ENCODE measurements at places on chromosomes 2 and 18.

DNA sequence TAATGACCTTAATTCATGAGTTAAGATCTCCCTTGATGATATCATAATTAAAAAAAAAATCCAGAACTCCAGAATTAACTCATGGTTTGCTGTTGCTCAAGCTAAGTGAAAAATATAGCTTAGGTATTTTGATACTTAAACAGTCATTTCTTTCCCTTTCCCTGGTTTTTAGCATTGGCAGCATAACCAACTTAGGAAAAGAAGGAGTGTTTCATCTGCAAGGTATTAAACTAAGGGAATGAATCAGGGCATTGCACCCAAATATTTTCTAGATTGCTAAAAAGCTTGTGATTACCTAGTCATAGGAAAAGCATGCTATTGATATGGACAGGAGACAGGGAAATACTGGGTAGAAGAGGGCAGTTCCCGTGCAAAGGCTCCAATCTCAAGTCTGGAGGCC, 207.2 kb downstream of the LRP1B start:
- DNase-seq = no peak

DNA sequence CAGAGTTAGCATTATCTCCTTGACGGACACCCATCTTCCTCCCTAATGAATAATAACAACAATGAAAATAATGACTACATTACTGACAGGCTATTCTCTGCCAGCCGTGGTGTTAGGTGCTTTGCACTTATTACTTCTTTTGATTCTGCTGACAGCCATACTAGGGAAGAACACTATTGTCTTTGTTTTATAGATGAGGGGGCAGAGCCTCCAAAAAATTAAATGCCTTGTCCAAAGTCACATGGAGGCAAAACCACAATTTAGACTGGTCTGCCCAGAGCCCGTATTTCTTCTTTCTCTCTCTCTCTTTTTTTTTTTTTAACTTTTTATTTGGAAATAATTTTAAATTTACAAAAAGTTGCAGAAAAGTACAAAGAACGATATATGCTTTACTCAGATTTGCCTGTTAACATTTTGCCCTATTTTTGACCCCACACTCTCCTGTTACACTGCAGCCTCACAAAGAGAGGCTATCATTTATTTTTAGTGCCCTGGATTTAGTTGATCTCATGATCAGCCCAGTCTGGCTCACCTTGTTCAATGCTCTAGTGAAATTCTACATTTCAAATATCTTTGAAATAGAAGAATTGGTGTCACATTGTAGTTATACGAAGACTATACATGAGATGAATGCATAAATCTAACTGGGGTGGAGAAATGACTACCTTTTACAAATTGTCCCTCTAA, 369.4 kb downstream of the LRRTM1 start:
- no peak for DNase-seq

GRCh38 chr2:203484266-203485112, 50.6 kb downstream of the RAPH1 start:
- peak; percentile 20 for DNase-seq

GRCh38 chr2:239294571-239295054, 106.2 kb downstream of the HDAC4 start:
- no peak for DNase-seq

DNA sequence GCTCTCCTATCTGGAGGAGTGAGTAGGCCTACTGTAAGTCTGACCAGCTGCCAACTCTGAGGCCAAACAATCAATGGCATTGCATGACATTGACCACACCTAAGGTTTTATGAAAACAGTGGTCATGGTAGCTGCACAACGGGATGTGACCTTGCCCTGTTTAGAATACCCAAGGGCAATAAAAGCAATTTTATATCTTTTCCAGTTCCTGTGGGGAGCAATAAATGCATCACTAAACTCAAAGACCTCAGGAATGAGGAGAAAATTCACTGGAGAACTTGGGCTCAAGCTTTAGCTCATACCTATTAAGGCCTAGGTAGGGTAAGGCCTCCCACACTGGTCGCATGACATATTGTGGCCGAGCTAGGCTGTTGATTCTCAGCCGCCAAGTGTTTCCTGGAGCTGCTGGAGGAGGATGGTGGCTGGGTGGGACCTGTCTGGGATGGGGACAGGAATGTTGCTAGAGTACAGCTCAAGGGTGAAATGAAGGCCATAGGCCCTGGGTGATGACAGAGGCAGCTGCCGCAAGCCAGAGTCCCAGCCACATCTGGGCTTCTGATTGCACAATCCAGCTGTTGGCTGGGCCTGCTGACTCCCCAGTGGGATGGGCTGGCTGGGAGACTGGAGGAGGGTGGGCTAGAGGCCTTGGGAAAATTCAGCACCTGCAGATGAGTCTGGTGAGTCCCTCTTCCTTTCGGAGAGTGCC, 313.7 kb downstream of the CYP26B1 start:
- no peak for DNase-seq

DNA sequence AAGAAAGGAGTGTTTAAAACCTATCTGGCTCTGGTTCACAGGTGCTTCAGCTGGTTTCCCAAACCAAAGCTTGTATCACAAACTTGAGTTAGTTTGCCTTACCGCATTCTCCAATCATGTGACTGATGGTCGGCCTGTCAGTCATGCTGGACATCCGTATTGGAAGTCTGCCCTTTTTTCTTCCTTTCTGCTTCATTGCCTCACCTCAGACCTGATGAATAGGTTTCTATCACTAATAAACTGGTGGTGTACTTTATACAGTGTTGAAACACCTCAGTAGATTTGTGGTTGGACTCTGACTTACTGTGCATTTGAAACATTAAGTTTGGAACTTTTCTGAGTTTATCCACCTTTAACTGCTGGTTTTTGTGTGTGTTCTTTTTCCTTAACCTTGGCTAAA, 84.1 kb downstream of the R3HDM1 start:
- no peak for DNase-seq

DNA sequence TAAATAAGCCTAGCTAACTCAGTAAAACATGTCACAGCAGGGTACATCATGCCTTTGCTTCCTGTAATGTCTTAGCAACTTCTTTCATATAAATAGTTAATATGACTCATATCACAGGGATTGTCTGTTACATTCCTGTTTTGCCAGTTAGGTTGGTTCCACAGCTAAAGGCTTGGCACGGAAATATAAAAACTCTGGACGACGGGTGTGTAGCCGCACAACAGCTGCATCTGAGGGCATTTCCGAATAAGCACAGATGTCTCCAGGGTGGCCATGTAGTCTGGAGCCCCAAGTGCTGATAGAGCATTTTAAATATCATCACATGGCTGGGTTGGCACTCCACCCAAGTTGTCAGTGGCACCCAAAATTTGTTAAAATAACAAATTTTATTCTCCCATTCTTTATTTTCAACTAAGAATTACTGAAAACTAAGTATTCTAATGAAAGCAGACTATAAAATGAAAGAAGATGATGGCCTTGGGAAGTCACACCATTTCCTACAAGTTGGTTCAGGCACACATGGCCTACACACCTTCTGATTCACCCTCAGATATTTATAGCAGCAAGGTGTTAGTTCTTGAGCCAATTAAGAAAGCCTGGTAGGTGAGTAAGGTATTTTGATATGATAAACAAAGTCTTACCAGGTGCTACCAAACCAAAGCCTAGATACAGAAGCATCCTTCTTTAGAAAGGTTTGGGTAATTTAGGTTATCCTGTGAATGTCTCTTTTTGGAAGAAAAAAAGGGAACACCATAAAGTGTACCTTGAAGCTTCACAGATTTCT, 61.8 kb upstream of the STK17B start:
- no peak for DNase-seq

DNA sequence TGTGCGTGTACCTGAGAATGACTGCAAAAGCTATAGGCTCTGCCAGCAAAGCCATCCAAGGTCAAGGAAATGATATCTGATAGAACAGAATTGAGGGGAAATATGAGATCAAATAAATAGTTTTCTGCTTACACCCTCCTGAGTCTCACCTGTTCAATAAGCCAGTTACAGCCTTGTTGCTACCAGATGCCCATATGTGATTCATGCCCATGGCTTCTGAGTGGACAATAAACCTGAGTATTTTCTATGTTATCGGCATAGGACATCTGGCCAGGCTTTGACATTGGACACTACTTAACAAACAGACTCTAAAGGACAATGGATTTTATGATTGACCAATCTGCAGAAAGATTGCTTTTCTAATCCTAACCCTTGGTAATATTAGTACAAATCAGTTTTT, 297.9 kb downstream of the LRATD1 start:
- no peak for DNase-seq

DNA sequence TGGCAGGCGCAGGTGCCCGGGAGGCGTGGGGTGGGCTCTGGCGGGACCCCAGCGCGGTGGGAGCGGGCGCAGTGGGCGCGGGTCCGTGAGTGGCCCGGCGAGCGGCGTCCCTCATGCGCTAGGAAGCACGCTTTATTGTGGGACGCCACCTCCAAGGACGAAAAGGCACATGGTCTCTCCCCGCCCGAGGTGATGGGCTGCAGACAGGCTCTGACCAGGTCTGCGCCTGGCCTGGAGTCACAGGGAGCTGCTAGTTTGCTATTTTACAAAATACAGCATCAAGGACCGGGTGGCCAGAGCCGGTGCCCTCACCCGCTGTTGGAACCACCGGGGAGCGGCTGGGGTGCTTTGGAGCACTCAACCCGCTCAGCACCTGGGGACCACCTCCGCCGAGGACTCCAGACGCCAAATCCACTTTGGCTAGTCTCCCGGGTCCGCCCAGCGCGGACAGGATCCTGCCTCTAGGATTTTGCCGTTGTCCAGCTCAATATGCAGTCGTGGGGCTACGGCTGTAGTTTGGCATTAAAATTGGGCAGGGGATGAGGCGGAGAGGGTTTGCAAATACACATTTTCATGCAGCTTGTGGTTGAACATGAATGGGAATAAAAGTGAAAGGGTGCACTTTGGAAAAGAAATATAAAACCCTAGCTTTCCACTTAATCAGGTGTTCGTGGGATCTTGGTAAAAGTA, 65.4 kb downstream of the LRRFIP1 start:
- DNase-seq = peak; percentile 24

GRCh38 chr2:80302314-80303005, 2.1 kb downstream of the LRRTM1 start:
- no peak for DNase-seq

DNA sequence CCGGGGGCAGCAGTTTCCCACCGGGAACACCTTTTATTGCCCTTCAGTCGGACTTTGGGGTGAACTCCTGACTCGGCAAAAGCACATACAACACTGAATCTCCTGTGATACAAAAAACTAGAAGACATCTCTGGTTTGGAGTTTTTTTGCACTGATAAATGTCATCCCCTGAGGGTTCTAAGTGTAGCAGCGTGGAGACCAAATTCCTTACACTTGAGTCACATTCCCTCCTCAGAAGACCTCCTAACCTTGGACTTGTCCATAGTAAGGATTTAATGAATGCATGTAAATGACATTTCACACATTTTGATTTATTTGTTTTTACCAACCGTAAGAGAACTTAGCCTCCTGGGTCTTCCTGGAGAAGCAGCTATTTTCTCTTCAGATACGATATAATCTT, 54.0 kb upstream of the GPR45 start:
- DNase-seq = no peak

DNA sequence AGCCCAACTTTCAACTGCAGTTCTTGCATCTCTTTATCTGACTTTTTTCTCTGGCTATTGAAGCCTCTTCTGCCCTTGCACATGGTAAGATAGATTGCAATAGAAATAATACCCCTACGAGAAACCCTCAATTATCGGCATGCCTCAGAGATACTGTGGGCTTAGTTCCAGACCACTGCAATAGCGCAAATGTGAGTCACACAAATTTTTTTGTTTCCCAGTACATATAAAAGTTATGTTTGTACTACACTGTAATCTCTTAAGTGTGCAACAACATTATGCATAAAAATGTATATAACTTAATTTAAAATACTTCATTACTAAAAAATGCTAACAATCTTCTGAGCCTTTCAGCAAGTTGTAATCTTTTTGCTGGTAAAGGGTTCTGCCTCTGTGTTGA, 124.7 kb downstream of the PDE1A start:
- DNase-seq = no peak

GRCh38 chr2:102266204-102266603, 45.2 kb upstream of the IL1RL1 start:
- DNase-seq = no peak

DNA sequence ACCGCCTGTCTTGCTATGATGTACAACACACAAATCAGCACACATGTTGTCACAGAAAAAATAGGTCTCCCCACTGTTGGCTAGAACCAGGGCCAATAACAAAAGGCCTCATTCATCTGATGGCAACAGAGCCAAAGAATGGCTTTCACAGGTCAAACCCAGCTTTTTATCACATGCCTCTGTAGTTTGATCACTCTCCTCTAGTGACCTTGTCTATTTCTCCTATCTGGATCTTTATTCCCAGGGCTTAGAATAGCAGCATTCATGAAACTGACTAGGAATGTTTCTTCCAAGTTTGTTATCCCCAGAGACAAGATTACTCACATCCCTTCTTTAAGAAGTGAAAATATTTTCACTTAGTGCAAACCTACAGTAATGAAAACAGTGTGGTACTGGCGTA, 285.8 kb upstream of the GYPC start:
- DNase-seq = no peak

Measured in HL-60 (cell line).